Vagina (tissue), 2 donors: ENCODE measurements at places on chromosomes 3 and 15. TPM values are rescaled to one million over a fixed set of nuclear protein-coding genes. Genes with fewer than 3 reads are reported as not detected.

DNA sequence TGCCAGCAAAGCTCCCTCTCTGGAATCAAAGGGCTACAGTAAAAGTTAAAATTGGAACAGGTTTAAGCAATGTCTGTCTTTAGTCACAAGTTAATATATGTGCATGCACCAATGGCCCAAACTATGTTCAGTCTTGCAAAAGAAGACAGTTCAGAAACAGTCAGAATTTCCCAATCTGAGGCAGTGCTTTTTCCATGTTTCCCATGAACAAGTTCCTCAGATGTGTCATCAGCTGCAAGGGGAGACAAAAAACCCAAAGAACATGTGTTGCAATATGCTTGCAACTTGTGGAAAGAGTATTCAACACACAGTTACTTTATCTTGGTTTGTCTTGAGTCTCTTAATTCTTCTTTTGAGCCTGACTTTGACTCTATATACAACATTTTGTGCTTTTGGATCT, 148.4 kb downstream of the USP13 start:
- no peak for DNase-seq

DNA sequence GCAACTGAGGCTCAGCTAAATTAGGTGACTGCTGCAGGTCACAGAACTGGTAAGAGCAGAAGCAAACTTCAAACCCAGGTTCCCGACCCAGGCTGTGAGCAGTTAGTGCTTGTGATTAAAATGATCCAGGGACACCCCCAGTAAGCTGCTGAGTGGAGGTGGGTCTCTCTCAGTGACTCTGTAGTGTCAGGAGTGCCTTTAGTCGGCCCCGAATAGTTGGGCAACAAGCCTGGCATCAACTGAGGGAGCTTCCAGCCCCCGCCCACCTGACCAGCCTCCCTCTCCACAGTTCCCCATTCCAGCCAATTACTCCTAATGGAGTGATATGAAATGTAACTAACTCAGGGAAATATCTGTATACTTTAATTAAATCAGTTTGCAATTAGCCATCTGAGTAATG, 168.0 kb upstream of the SMAD3 start:
- DNase-seq: peak; percentile 25

DNA sequence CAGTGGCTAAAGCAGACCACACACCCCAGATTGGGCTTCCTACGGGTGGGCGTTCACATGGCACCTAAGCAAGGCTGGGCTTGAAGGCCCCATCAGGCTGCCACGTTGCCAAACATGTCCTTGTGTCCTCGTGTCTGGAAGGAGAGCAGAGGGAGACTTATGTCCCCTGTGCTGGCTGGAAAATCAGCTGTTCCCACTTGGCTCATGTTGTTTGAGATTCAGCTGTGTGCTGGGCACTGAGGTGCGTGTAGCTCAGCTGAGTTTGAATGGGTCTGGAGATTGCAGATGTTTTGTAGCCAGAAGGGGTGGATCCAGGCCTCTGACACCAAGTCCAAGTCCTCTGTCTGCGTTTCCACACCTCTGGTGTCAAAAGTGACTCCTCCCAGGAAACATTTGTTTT, 34.6 kb downstream of the RLBP1 start:
- no peak for DNase-seq

GRCh38 chr3:143676747-143677146, 171.5 kb downstream of the SLC9A9 start:
- DNase-seq: no peak

DNA sequence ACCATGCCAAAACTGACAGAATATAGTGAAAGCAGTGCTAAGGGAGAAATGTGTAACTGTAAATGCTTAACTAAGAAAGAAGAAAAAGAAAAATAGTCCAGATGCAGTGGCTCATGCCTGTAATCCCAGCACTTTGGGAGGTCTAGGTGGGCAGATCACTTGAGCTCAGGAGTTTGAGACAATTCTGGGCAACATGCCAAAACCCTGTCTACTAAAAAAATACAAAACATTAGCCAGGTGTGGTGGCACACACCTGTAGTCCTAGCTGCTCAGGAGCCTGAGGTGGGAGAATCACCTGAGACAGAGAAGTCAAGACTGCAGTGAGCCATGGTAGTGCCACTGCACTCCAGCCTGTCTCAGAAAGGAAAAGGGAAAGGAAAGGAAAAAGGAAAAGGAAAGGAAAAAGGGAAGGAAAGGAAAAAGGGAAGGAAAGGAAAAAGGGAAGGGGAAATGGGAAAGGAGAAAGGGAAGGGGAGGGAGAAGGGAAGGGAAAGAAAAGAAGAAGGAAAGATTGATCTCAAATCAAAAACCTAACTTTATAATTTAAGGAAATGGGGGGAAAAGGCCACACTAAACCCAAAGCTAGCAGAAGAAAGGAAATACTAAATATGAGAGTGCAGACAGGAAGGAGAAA, 20.3 kb downstream of the C3orf33 start:
- no peak for DNase-seq

DNA sequence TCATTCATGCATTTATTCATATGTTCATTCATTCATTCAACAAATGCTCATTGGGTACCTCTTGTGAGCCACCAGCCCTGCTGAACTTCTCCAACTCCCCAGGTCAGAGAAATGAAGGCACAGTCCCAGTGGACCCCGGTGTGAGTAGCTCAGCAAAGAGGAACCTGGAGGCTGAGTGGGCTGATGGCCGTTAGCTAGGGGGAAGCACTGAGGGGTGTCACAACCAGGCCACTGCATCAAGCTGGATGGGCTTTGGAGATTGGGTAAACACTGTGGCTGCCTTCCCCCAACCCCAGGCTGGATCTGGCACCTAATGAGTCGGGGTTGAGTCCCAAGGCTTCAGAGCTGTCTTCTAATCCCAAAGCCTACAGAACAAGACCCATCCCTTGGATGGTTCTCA, 12.1 kb upstream of the ALAS1 start:
- DNase-seq: no peak

GRCh38 chr3:67517781-67518180, 136.6 kb downstream of the SUCLG2 start:
- no peak for DNase-seq

Gene PLIN1
- total RNA-seq: 53.3 TPM

GRCh38 chr15:31331389-31331788, 4.8 kb downstream of the KLF13 start:
- DNase-seq: no peak

DNA sequence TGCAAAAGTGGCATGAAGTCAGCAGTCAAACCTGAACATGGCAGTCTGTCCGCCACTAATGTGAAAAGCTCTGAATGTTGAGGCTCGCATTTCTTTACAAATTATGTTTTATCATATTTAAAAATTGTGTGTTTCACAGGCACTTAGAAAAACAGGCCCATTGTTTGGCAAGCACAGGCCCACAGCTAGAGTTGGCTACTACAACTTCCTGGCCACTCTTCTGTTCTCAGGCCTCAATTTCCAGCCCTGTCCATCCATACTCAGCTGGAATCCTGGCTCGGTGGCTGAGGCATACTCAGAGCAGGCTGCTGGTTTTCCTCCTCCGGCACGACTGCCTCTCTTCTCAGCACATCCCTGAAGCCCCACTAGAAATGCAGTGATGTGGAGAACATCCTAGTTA, 44.3 kb downstream of the C2CD4B start:
- no peak for DNase-seq

Gene FANCD2OS
- not detected for total RNA-seq

DNA sequence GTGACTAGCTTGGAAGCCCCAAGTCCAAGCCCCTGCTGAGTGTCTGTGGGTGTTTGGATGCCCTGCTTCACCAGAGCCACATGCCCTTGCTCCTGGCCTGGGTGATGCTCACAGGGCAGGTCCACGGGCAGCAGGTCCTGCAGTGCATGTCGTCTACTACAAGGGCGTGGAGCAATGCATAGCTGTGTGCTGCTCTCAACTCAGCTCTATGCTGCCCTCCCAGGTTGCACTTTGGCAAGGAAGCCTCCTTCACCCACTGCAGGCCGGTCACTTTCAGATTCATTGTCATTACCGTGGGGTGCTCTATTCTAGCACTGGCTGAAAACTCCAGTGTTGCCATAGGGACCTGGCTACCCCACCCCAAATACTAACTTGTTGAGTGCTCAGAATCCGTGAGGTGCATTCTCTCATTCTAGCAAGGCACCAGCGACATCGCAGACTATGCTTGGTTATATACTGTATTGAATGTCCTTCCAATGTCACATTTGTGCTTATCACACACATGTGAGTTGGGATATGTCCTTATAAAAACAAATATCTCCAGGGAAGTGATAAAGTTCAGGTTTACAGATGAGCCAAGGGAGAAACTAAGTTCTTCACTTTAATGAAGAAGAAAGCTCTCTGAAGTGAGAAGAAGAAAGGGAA, 51.8 kb downstream of the GRAMD1C start:
- no peak for DNase-seq

Gene ISLR2
- 3.4 TPM for total RNA-seq

GRCh38 chr15:73897441-73898261, 24.3 kb downstream of the TBC1D21 start:
- DNase-seq: no peak

- no peak for DNase-seq
Measured at GRCh38 chr3:37181756-37182155, 7.4 kb upstream of the LRRFIP2 start.

Gene TSC22D2
- total RNA-seq: 35.6 TPM

Gene PRSS50
- not detected for total RNA-seq

Gene CYP11A1
- total RNA-seq: 8.8 TPM

GRCh38 chr3:104879919-104880318, 486.8 kb upstream of the ALCAM start:
- DNase-seq: no peak

Gene THUMPD3
- total RNA-seq: 25.5 TPM

Gene ARHGAP31
- 13.0 TPM for total RNA-seq

DNA sequence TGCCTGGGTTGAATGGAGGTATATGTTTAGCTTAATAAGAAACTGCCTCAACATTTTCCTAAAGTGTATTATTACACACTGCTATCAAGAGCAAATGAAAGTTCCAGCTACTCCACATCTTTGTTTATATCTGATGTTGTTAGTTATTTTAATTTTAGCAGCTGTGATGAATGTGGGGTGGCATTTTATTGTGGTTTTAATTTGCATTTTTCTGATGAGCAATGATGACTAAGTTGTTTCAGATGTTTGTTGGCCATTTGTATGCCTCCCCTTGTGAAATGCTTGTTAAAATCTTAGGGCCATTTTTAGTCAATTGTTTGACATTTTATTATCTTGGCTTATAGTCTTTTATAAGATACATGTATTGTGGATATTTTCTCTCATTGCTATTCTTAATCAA, 260.4 kb upstream of the SLCO3A1 start:
- no peak for DNase-seq

DNA sequence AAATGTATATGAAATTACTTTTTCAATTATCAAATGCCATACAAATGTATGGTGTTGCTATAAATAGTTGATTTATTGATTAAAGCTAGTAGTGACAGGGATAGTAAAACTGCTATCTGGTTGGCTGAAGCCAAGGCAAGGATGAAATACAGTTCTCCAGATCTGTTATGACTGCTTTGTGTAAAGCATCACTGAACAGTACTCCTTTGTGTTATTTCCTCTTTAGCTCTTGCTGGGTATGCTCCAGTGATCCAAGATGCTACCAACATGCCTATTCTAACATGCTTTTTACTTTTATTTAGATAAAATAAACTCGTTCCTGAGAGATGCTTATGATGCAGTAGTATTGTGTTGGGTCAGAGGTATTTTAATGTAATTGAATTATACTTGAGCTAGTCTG, 12.4 kb upstream of the UBR1 start:
- DNase-seq: no peak

Gene ZMYND10
- 0.74 TPM for total RNA-seq

DNA sequence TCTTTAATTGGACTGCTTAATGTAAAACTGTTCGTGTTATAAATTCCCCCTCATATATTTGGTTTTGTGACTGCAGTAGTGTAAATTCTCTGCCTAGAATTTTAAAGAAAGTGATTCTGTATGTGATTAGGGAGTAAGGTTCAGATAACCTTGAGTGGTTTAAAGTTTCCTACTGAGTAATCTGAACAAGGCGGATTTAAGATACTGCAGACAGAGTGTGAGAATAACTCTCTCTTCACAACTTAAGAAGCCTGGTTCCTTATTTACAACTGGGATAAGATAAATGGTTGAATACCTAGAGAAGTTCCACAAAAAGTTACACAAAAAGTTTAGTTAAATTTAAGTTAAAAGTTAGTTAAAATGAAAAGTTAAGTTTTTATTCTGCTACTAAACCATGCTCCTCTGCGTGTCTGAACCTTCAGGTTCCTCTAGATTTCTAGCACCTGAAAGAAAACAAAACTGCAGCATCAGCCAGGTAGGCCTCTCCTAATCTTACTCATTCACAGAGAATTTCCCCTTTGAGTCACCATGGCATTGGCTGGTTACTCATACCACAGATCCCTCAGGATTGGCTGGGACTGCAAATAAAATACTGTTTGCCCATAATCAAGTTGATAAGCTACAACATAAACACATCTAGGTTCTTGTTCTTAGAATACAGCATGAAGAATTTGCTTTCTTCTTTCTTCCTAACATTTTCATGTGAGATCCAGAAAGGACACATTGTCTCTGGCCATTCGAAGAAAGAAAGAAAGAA, at the start of gene ARL14:
TSS of gene ARL14 (plus strand) at position 614 of the 757 bp plus-strand sequence. CDS start 187 bp downstream, outside the sequence.
- DNase-seq: no peak

Gene GP5
- total RNA-seq: not detected

DNA sequence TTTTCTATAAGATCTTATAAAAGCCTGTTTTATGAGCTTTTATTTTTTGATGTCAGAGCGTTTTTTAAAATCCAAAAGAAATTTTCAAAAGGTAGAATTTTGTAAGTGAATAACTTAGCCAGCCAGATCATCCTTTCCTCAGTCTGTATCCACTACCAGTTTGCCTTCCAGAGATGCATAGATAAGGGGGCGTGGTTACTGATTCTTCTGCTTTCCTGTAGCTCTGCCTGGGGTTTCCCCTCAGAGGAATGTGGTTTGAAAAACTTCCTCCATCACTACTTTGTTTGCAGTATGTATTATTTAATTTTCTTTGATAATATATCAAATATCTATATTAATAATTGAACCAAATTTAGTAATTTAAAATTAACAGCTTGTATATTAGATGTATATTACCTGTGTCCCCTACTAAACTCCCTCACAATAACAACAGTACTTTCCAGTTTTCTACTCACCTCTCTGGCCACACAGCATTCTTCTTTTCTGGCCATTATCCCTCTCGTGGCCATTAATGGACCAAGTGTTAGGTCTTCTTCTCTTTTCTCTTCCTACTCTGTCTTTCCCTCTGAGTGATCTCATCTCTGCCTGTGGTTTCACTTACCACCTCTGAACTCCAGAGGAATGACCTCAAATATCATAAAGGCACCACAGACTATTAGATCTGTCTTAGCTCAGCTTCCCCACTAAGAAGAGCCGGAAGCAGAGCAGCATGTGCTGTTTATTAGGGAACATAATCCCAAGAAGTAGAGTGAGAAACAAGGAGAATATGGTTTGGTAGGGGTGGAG, 239.7 kb downstream of the UBE2E2 start:
- no peak for DNase-seq

DNA sequence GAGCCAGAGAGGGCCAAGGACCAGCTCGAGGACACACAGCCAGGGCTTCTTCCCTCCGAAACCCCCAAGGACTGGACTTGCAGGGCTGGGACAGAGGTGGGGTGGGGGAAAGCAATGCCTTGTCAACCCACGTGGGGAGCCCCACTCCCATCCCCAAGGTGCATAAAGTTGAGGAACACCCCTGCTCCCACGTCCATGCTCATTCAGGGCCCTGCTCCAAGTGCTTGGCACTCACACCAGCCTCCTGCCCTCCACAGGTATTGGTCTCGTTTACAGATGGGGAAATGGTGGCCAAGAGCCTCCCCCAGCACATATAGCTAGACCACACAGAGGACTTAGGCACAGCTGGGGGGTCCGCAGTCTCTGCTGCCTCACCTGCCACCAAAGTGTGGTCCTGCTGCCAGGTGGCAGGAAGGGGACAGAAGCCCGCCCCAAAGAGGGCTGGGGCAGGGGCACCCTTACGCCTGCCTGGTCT, 50.5 kb upstream of the CSPG4 start:
- DNase-seq: no peak

- DNase-seq: no peak
Measured at GRCh38 chr3:114582929-114583328, 289.1 kb downstream of the TIGIT start.

Gene FOXL2
- 1.5 TPM for total RNA-seq
